ENCODE measurements at places on chromosomes 12 and 14.

GRCh38 chr12:39931857-39932256, 174.0 kb downstream of the SLC2A13 start:
- no peak for DNase-seq

DNA sequence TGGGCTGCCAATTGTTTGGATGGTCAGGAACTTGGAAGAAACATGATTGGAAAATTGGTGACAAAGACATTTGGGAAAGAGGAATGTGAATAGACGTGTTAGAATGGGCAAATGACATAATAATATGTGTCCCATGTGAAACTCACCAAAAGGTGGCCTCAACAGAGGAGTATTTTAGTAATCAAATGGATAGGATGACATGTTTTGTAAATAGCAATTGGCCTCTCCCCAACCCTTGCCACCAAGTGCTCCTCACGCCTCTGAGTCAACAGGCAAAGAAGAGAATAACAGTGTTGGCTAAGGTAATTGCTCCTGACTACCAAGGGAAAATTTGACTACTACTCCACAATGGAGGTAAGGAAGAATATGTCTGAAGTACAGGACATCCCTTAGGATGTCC, 81.4 kb downstream of the ATXN7L3B start:
- DNase-seq = no peak

DNA sequence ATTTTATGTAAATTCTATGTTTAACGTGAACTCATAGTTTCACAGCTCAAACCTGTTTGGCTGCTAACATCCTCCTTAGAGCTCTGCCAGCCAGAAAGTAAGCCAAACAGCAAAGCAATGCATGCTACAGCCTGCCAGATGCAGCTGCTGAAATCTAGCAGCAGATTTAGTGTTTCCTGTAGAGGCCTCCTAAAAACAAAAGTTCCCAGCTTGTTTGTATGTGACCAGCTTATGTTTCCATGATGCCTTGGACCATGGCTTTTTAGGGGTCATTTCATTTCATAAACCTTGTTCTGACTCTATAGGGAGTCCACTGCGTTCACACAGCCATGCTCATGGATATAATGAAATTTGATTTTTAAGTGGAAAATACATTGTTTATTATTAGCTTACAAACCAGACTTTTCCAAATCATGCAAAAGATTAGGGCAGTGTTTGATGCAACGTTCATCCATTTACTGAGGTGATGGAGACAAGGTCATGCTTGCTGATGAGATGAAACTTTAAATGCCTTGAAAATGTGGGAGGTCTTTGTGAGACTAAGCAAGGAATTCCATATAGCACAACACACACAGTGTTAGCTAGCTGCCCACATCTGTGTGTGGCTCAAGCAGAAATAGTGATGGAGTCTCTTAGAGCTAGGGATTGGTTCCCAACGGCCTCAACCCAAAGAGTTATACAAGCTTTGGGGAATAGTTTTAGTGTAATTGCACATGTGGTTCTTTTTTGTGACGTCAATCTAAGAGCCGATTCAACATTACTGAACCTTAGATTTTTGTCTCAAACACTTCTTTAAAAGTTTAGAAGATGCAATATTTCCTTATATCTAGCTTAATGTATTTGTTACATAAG, 157.5 kb upstream of the LRIG3 start:
- no peak for DNase-seq

GRCh38 chr14:52607061-52607460, 54.4 kb downstream of the GPR137C start:
- DNase-seq = no peak

DNA sequence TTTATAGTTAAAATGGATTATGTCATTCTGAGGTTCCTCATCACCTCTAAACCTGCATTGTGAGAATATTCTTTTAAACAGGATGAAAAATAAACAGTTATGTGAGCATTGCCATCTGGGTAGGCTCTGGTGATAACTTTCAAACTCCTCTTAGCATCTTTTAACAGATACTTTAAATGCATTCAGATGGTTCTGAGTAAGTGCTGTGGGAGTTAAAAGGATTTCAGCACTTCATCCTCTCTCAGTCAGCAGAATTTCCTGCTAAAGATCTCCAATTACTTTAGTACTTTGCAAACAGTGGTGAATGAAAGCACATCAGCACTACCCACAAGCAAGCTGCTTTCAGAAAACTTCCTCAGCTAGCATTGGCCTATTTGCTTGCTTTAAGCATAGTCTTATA, 59.3 kb upstream of the TMTC1 start:
- DNase-seq = no peak

DNA sequence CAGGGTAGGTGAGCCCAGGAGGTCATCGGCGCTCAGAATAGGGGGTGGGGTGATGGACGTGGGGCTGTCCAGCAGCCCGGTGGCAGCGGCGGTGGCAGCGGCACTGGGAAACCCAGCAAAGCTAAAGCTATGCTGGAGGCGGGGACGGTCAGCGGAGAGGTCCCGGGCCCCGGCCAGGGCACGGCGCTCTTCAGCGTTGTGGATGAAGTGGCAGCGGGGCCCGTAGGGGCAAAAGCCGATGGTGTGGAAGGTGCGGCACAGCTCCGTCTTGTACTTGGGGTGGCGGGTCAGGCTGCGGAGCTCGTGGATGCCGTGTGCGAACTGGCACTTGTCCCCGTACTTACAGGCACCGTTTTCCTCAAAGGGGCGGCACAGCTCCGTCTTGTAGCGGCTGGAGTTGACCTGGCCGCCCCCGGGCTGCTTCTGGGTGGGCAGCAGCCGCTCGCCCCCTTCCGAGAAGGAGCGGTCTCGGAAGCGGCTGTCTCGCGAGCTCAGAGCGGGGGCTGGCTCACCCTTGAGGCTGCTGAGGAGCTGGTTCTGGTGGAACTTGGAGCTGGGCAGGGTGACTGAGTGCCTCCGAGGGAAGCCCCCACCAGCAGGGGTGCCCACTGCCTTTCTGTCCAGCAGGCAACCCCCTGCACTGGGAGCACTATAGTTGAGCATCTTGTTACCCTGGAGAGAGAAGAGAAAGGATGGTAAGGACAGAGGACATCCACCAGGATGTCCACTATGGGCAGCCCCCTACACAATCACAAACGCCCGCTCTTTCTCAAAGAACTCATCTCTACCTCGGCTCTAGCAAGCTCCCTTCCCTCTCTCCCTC, 2.8 kb downstream of the ZFP36L1 start:
- DNase-seq = peak; percentile 39

DNA sequence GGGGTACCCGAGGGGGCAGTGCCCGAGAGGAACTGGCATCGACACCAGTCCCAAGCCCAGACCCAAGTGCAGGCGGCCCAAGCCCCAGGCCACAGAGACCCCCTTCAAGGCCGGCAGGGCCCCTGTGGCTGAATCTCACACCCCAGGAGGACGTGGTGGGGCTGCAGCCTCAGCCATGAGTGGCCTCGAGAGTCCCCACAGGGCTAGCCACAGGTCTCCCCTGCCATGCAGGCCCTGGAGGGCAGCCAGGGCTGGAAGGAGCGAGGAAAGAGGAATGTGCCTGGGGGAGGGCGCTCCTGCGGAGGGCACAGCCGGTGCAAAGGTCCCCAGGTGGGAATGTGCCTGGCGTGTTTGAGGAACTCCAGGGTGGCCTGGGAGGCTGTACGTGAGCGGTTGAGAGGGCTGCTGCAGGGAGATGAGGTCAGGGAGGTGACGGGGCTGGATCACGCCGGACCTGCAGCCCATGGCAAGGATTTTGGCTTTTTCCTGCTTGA, 86.1 kb downstream of the NCOR2 start:
- DNase-seq = no peak

DNA sequence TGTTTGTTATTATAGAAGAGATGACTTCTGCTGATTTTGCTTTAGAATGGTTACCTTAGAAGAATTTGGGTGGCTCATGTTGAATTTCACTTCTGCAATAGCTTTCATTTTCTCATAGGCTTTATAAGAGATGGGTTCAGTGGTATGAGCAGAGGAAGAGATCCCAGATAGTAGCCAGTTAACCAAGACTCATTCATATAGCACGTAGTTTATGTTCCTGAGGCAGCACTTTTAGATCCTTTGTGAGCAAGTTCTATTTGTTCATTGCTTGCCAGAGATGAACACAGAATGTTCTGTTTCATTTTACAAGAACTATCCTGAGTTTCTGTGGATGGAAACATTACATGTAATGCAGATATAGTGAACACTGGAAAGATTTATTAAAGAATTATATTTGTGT, 32.2 kb downstream of the RAB21 start:
- no peak for DNase-seq

- DNase-seq = peak; percentile 67
Measured at GRCh38 chr14:92513204-92513965, at the start of gene RIN3. Gene RIN3 (plus strand): TSS chr14:92513781. CDS start chr14:92513933, 152 bp downstream.

Measured in astrocyte of the spinal cord (primary cell).